Fibroblast of the aortic adventitia (primary cell): ENCODE measurements at places on chromosomes 12 and 14. TPM values are rescaled to one million over a fixed set of nuclear protein-coding genes. Genes with fewer than 3 reads are reported as not detected.

The KLRC2 gene
- total RNA-seq, result not detected in 2 replicates

The AQP5 gene
- 0.72 and 2.4 TPM in 2 replicates for total RNA-seq

The KCNJ8 gene
- total RNA-seq, result 2.1 and 5.6 TPM in 2 replicates

The SYT10 gene
- not detected in 2 replicates for total RNA-seq

The NTF3 gene
- total RNA-seq, result 1.3 TPM in 1 of 2 replicates, not detected in the other

The PTPRO gene
- 0.57 and 3.1 TPM in 2 replicates for total RNA-seq
